ENCODE measurements at places on chromosomes 6 and 20.
A peak's percentile ranks its signal among the peaks of the same experiment; 100 is the strongest.

DNA sequence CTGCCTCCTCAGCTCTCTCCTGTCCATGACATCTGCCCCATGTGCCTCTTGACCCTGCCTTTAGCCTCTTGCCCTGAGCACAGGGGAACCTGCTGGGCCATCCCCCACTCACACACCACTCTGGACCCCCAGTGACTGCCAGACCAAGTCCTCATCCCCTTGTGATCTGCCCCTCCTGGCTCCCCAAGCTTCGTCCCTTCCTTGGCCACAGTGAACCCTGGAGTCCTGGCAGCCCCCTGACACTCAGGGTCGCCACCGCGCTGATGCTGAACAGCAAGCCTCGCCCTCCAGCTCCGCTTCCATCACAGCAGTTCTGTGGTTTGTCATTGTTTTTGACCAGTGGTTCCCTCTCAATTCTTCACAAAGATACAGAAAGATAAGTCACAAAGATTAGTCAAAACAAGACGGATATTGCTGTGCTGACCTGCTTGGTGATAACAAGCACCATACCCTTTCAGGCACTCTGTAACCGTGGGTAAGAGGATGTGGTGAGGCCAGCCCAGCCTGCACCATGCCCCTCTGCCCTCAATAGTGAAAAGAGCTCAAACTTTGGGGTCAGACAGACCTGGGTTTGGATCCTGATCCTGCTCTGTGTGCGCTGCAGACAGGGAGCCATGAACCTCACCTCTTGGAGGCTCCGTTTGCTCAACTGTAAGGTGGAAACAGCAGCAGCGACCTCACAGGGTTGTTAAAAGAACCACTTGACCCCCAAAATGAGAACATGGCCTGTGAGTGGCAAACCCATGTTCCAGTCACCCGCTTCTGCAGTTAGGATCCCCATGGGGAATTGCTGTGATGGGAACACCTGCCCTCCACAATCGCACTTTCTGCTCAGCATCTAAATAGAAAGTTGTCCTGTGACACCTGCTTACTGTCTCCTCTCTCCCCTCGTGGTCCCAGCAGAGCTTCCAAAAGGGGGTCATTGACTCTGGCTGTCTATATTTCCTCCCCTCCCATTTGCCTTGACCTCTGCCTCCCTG lies 114.5 kb downstream of the TOX2 start:
- no peak for DNase-seq

DNA sequence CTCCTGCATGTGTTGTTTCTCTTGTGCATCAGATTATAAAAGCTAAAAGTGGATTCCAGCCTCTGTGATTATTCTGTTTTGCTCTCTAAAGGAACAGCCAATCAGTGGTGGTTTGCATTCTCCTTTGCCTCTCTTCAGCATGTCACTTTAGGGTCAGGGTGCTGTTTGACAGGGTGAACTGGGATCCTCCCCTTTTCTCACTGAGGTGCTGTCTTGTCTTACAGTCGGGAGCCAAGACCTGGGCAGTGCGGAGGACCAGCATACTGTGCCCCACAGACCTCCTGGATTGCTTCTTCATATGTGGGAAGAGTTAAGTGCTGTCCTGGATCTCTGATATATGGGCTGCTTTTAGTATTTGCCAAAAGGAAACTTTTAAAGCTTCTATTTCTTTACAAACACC lies 15.2 kb upstream of the CST2 start:
- DNase-seq, result no peak

- DNase-seq, result no peak
These were observed 14.7 kb upstream of the SIRPB2 start for GRCh38 chr20:1505871-1506270.

DNA sequence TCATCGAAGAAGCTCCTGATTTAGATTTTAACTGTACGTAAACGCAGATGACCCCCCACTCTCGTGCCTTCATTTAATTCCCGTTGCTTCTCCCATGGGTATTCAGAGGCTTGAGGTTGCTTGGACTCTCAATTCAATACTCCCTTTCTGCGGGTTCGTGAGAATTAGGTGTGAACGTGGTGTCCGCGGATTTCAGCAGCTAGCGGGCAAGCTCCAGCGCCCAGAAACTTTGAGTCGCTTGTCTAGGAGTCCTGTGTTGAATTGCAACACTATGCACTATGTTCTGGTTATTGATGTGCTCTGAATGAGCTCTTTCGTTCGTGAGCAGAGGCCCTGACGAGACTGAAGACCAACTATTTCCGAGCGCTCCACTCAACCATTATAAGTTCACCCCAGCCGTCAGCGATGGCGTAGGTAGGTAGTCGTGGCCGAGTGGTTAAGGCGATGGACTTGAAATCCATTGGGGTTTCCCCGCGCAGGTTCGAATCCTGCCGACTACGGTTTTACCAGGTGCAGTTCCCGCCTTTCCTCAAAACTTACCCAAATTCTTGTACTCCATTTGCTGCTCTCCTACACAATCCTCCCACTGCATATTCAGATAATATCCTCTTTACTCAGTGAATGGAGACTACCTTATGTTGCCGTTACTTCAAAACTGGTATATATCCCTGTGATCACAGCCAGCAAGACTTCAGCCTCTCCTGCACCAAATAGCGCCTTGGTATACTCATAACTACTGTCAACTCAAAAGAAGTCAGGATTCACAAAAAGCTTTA lies 72.6 kb upstream of the ZNF184 start:
- DNase-seq, result no peak

- DNase-seq, result no peak
These were observed 41.7 kb upstream of the CDKN1A start for GRCh38 chr6:36636687-36637418.

DNA sequence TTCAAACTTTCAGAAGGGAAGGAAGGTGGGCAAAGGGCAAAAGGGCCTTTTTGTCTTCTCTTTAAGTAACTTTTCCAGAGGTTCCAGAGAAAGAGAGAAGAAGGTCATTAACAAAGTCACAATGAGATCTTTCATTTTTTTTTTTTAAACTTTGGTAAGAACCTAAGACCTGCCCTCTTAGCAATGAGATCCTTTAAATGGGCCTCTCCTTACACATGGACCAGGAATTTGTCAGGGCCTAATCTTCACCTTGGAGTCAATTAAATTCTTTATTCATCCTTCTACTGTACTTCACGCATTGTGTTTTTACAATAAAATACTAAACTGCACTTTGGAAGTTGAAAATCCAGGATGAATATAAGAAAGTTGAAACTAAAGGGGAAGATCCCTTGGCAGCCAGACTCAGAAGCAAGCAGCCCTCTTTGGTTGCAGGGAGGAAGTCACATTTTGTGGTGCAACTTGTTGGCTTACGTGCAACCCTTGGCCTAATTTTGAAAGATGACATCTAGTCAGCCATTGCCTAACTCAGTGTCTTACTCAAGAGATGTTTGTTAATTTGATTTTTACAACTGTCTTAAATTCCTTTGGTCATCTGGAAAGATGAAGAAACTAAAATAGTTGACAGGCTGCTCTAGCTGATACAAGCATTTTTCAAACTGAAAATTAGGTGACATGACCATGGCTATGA lies 11.9 kb upstream of the TMEM170B start:
- DNase-seq, result no peak

DNA sequence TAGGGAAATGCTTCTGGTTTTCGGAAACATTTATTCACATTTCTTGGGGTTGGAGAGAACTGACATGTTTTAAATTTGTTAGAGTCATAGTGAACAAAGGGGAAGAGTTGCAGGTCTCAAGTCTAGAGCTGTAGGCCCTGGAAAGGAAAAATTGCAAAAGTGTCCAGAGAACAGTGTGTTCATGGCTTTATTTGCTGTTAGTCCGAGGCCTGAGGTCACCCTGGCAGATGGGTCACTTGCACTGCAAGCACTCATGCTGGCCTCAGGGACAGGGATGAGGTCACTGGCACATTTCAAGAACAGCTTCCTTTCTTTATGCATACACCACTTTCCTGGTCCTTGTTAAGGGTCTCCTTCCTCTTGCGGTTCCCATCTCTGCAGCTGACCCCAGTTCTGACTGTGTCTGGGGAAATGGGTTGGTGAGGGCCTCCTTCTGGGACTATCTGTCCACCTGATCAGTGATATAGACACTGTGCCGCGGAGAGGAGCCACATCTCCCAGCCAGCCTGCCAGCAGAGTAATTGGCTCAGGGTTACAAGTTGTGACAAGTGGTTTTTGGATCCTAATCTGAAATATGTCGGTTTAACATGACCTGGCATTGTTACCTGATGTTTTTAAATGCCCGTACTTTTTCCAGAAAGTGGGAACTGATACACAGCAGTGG lies 194.0 kb downstream of the EYA4 start:
- DNase-seq, result no peak

DNA sequence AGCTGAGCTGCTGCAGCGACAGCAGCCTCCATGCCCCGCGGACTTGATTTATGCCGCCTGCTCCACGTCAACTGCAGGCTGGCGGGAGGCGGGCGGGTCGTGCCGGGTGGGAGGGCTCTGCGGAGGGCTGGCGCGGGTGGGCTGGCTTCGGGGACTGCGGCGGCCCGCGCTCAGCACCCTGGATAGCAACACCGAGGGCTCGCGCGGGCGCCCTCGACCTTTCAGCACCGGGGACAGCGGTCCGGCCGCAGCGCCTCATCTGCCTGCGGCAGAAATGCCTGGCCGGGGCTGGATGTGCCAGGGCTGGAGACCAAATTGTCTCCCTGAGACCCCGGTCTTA lies 792 bp downstream of the SNAP25 start:
- DNase-seq, result peak; percentile 9

DNA sequence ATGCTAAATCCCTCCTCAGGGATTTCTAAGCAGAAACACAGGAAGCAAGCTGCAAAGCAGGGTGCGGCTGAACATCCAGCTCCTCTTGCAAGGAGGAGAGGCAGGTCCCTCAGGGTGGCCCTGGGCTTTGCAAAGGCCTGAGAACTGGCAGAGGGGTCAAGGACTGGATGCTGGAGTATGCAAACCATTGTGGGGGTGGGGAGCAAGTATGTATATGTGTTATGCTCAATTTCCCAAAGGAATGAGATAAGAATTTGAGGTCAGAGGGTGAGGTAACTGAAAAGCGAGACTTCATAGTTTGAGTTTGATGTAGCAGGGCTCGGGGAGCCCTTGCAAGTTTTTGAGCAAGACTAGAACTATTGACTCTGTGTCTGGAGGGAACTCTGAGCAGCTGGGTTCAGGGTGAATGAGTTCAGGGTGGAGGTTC lies 11.2 kb downstream of the SLC22A2 start:
- DNase-seq, result no peak

DNA sequence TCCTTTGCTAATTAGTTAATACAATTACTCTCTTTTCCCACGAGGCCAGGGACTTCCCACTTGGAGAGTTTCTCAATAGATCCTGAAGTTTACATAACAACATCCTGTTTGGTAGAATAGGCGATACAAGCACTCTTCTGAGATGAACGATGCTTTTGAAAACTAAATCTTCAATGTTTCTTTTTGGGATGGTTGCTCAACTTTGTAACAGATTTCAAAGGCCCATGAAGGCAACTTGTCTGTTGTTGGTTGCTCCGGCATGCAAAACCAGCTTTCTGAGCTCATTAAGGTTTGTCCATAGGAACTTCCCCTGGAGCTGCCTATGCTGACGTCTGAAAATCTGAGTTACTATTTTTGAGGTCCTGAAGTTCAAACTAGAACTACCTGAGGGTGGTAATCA lies 25.9 kb upstream of the ROS1 start:
- DNase-seq, result no peak

GRCh38 chr6:55985309-55985708 lies 109.9 kb upstream of the BMP5 start:
- DNase-seq, result no peak

DNA sequence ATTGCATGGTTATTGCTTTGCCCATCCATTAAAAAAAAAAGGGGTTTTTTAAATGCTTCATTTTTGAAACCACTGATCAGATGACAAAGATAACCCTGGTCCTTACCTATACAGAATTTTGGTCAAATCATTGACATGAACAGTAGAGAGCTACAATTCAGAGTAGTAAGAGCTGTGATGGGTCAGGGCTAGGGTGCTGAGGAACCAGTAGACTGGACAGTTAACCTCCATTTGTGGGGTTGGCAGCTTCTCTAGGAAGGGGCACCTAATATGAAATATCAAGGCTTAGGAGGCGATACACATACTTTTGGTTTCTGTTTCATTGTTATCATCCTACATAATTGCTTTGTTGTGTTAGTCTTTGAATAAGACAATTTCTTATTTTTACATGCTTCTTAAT lies 55.1 kb downstream of the ORC3 start:
- DNase-seq, result no peak

GRCh38 chr6:89887452-89888137 lies 6.7 kb upstream of the GJA10 start:
- no peak for DNase-seq

DNA sequence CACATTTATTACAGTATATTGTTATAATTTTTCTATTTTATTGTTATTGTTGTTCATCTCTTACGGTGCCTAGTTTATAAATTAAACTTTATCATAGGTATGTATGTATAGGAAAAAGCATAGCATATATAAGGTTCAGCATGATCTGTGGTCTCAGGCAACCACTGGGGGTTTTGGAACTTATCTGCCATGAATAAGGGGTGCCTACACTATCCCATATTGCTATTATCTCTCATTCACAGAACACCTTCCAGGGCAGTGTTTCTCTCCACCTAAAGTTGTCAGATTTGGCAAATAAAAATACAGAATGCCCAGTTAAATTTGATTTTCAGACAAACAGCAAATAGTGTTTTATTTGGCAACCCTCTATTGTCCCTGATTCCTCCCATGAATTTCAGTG lies 35.5 kb upstream of the FAM184A start:
- no peak for DNase-seq

GRCh38 chr6:71476872-71477271 lies 188.3 kb downstream of the OGFRL1 start:
- DNase-seq, result no peak

DNA sequence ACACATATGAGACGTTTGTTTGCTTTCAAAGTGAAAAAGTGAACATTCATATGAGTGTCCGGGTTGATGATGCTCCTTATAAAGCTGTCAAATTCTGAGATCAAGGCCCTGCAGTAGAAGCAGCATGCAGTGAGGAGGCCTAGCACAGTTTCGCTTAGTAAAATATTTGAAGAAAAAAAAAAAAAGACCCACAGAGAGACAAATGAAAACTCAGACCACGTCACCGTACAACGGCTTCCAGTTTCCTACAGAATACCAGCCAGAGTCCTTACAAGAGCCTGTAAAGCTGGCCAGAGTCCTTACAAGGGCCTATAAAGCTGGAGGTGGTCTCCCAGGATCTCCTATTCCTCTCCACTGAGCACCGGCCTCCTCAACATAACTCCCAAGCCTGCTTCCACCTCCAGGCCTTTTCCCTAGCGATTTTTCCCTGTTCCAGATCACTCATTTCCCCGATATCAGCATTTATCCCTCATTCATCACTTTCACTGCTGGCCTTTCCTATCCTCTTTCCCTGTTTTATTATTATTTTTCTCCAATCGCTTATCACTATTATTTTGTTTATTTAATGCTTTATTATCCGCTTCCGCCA lies 1.5 kb upstream of the HMGN4 start:
- peak; percentile 3 for DNase-seq

- no peak for DNase-seq
These were observed 186.6 kb downstream of the MTHFD1L start for GRCh38 chr6:151052021-151052646.

- DNase-seq, result no peak
These were observed 299.3 kb upstream of the ZFP64 start for GRCh38 chr20:52490711-52491430.

Data from activated CD4-positive, CD25-positive, alpha-beta regulatory T cell (primary cell).